ENCODE measurements at places on chromosomes 5 and 9.

DNA sequence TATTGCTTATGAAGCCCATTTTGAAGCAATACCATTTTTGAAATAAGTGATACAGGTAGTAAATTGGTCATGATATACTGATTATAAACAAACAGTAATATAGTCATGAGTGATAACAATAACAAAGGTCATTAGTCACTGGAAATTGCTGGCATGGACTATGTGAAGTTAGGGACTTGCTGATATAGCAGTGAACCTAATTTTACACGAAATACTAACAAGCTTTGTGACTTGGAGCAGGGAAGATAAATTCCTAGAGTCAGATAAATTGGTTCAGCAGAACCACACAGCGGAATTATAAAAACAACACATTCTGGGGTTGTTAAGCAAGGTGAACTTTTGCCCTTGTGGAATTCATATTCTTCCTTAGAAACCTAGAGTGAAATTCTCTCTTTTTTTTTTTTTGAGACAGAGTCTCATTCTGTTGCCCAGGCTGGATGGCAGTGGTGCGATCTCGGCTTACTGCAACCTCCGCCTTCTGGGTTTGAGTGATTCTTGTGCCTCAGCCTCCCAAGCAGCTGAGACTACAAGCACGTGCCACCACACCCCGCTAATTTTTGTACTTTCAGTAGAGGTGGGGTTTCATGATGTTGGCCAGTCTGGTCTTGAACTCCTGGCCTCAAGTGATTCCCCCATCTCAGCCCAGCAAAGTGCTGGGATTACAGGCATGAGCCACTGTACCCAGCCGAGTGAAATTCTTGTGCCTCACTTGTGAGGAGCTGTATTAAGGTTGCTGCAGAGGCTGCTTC lies 6.0 kb downstream of the UGCG start:
- DNase-seq, result no peak

- DNase-seq, result no peak
Measured at GRCh38 chr5:54621709-54622108, 104.2 kb downstream of the SNX18 start.

DNA sequence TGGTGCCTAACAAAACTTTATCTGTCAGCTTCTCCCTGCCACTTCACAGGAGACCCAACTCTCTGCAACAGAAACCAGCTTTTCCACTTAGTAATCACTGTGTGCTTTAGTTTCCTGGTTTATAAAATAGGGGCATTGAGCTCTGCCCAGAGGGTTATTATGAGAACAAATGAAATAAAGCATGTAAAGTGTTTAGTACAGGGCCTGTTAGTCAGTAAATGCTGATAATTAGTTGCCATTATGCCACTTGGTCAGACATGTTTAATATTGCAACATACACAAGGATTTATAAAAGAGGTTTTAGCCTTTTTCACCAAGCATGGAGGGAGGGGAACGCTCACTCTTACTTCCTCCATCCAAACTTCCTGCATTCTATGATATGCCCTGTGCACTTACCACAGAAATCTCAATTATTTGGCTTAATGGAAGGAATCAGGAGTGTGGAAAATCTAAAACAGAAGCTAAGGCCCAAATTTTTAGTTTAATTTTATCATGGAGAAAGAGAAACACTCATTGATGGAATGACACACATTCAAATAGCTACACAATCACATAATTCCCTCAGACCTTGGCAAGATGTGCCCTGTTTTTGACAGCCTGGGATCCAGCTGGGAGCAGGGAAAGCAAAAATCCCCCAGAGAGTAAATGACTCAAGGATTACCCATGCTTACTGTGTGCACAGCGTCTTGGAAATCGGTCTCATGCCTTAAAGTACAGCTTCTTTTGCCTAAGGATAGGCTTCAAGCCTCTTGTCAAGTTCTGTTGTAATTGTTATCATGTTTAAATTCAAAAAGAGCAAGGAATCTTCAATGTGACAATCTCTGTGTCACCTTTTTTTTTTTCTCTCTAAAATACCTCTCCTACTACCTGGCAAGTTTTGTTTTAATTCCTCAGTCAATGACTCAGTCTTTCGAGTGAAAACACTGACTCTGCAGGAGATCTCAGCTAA lies 34.0 kb downstream of the ZNF474 start:
- DNase-seq, result peak; percentile 98

GRCh38 chr5:71949772-71950171 lies 157.5 kb upstream of the MAP1B start:
- DNase-seq, result no peak

DNA sequence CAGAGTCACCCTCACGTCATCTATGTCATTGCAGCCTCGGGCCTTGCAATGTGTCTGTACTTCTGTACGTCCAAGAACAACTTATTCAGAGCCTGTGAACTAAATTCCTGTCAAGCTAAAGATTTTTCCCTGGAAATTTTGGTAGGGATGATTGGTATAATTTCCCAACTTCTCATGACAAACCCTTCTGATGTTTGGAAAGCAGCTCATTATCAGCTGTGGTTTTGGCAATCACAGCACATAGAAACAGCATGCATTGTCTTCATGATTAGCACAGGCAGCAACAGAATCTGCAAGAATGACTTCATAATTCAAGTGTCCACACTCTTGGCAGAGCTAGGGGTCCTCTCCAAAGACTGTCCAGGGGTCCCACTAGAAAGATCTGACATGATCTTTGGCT lies 49.5 kb downstream of the APBA1 start:
- peak; percentile 41 for DNase-seq

DNA sequence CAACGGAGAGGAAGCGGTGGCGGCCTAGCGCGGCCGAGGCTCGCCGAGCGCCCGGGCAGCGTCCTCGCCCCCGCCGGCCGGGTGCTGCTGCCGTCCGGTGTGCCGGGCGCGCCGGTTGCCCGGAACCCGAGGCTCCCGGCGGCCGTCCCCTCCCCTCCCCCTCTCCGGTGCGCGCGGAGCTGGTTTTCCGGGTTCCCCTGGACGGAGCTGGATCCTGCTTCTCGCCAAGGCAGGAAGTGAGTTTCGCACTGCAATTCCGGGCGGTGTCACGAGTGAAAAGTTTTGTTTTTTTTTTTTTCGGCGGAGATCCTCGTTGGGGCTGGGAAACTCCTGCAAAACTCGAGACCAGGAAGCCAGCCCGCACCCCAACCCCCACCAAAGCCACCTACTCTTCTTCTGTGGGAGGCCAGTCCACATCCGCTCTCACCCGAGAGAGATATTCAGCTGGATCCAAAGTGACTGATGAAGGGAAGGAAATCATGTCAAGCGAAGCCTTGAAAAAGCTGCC lies at the start of gene ERBIN:
ERBIN (plus strand) TSS at position 300 of the 508 bp plus-strand sequence. CDS start 66,144 bp downstream, outside the sequence.
- peak; percentile 81 for DNase-seq

GRCh38 chr5:170310256-170310926 lies 12.8 kb upstream of the LCP2 start:
- DNase-seq, result no peak

- peak; percentile 27 for DNase-seq
Measured at GRCh38 chr9:114938687-114939575, 8.5 kb upstream of the TNFSF8 start.

DNA sequence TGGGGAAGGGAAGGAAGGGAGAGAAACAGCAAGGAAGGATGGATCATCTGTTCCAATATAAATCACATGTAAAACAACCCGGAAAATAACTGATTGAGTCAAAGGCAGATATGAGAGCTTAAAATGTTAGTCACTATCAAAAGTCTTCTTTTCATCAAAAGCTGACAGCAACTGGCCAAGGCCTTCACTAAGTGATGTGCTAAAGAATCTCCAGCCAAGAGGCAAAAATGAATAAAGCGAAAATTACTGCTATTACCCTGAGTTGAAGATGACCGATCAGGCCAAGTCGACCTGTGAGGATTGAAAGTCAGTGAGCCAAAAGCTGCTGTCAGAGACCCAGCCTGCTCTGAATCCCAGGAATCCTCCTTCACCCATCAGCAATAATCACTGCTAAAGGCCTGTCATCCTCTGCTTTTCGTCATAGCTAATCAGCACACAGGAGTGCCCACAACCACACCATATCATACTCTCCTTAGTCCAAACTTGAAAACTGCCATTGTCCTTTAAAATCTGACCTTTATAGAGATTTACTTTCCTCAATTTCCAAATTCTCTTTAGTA lies 736.9 kb downstream of the TLE1 start:
- no peak for DNase-seq

DNA sequence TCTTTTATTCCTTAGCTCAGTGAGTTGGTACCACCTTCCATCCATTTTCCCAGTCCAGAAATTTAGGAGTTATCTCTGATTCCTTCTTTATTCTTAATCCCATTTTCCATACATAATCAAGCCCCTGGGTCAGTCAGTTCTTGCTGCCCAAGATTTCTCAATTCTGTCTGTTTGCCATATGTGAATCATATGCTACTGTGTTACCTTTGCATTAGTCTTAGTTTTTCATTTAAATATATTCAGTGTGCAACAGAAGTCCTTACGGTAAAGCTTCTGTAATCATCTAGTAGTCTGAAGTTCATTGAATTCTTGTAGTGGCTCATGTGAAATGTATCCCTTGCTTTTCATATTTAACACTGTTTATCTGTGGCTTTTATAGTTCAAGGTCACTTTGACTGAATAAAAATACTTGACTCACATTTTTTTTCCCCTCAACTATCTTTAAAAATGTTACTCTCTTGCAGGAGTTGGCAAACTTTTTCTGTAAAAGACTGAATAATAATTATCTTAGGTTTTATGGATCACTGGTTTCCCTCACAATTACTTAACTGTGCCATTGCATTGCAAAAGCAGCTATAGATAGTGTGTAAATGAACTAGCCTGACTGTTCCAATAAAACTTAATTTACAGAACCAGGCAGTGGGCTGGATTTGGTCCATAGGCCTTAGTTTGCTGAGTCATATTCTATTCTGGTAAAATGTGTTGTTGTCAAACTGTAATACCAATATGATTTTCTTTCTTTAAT lies 6.9 kb downstream of the KIAA1958 start:
- DNase-seq, result peak; percentile 13

DNA sequence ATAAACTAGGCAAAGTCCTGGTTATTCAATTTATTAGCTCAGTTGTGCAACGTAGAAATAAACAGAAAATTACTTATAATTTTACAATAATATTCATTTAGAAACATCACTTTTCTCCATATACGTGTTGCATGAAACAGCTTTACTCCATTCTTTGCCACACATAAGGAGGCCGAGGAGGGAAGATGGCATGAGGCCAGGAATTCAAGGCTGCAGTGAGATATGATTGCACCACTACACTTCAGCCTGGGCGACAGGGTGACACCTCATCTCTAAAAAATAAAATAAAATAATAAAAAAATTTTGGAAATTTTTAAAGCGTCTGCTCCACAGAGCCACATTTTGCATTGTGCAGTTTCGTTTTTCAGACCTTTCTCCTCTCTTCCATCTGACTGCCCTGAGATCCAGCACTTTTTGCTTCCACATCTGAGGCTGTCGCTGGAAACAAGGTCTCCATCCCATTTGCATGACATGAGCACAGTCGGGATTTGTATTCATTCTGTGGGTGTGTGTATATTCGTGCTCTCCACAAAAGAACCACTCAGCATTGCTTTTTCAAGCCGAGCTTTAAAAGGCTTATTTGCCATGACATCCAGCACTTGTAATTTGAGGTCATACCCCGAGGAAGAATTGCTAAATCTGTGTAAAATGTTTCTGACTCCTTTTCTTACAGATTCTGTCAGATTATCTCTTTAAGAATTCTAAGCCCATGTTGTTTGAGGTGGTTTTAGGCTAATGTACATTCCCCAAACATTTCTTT lies 98.6 kb upstream of the MSX2 start:
- DNase-seq, result no peak

DNA sequence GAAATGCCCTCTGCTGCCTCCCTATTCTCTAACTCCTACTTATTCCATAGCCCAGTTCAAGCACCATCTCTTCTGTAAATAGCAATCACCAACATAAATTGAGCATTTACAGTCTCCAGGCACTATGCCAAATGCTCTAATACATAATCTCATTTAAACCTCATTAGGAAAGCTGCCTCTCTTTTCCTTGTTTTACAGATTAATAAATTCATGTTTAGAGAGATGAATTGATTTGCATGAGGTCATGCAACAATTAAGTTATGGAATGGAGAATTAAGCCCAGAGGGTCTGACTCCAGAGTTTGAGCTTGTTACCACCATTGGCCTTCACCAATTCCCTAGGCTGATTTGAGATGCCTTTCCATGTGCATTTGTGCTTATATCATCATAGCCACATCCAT lies 23.4 kb upstream of the RFX3 start:
- DNase-seq, result no peak

GRCh38 chr9:91549177-91549576 lies 125.5 kb upstream of the NFIL3 start:
- no peak for DNase-seq

GRCh38 chr9:129442803-129443511 lies 177.9 kb downstream of the C9orf50 start:
- no peak for DNase-seq

GRCh38 chr9:5459289-5459829 lies 9.0 kb downstream of the CD274 start:
- peak; percentile 39 for DNase-seq

DNA sequence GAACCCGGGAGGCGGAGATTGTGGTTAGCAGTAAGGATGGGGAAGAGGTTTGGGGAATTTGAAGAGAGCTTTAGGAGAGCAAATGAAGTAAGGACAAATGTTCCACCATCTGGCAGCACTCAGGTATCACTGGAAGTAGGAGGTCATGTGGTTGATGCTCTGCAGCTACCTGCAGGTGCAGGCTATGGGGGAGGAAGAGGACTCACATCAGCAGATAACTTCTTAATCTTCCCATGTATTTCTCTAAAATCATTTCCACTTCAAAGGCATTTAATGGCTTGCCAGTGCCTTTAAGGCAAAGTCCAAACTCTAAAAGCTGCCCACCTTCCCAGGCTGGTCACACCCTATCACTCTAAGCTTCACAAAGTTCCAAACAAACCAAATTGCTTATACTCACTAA lies 8.1 kb upstream of the HAVCR1 start:
- DNase-seq, result no peak

- no peak for DNase-seq
Measured at GRCh38 chr5:89857790-89858189, 551.8 kb downstream of the CETN3 start.

DNA sequence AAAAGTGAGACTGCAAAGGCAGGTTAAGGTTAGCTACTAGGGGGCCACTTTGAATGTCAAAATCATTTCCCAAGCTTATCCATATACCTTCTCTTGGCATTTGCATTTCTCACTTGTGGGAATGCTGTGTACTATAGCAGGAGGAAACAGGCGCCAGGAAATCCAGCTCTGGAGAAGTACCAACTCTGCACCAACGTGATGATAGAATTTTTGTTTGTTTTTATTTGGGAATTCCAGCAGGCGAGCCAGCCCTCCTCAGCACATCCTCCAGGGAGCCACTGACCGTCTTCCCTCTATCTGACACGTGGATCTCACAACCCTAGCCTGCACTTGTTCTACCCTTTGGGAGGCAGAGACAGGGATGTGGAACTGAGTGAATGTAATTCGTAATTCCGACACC lies 318.0 kb downstream of the ACTL7B start:
- DNase-seq, result no peak

DNA sequence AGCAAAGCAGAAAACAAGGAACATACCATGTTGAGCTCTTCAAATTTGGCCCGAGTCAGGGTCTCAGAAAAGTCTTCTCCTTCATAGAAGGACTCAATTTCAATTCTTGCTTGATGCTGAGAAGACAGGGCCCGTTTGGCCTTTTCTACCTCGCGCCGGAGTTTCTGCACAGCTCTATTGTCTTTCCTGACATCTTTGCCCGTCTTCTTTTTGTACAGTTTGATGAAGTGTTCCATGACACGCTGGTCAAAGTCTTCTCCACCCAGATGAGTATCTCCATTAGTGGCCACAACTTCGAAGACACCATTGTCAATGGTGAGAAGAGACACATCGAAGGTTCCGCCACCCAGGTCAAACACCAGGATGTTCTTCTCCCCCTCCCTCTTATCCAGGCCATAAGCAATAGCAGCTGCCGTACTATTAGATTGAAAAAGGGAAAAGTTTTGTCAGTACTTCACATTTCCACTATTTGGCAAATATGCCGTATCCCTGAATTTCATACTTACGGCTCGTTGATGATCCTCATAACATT lies 2.2 kb downstream of the HSPA5 start:
- no peak for DNase-seq

Measured in fibroblast of skin of abdomen (primary cell).